CD4-positive, alpha-beta T cell treated with Interleukin-6 for 4 hours (primary cell): ENCODE measurements at places on chromosomes 16 and 17.

DNA sequence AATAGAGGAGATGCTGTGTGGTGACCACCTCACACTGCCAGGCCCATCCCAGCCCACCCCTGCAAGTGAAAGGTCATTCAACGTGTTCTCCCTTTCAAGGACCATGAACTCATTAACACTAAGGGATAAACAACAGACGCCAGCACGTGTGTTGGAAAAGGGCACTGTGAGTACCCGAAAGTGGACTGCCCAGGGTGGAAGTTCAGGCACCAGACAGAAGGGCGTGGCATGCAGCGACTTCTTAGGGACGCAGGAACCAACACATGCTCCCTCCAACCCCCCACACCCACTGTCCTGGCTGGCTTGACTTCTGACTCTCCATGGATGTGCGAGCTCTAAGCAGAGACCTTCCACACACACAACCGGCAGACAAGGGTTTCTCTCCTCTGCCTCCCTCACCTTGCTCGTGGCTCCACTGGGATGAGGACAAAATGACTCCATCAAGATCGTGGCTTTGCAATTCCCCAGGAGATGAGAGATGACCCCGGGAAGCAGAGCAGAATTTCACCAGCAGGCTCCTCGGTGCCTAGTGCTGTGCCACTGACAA lies 11.0 kb downstream of the UBALD1 start:
- DNase-seq: no peak

GRCh38 chr17:66222798-66223350 lies 6.3 kb downstream of the APOH start:
- DNase-seq: no peak

DNA sequence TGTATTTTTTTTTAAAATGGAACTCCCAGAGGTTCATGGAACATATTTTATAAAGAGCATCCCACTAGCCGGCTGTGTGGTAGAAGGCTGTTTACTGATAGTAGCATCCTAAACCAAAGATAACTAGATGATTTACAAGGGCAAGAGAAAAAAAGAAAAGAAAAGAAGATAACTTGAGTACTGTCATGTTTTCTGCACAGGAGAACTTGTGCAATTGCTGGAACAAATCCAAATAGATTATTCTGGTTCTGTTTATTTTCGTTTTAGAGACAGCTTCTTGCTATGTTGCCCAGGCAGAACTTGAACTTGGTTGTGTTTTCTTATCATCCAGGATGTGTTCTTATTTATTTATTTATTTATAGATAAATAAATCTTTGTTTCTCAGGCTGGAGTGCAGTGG lies 20.9 kb upstream of the PPM1D start:
- no peak for DNase-seq

- DNase-seq: no peak
Measured at GRCh38 chr16:16908077-16908476, 529.1 kb downstream of the NPIPA7 start.

GRCh38 chr17:76382803-76383545 lies 1.4 kb upstream of the SPHK1 start:
- peak; percentile 70 for DNase-seq

GRCh38 chr17:79953335-79953734 lies 82.3 kb downstream of the TBC1D16 start:
- DNase-seq: no peak

GRCh38 chr16:52271088-52271750 lies 275.7 kb downstream of the TOX3 start:
- no peak for DNase-seq

GRCh38 chr16:7338826-7339225 lies 6.2 kb downstream of the RBFOX1 start:
- no peak for DNase-seq

DNA sequence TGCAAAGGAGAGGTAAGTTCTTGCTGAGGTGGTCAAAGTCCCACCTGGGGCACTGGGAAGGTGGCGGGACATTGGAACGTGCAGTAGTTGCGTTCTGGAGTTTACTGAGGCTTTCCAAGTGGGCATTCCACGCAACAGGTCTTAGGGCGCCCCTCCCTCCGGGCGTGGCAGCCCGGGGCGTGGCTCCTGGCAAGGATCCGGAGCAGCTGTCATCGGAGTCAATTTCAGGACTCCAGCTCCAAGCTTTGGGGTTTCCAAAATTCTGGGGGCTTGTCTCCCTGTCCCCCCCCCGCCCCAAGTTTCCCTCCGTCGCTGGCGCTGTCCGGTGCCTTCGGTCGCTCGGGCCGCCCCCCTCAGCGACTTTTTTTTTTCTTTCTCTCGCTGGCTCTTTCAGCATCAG lies 43.1 kb upstream of the AMZ2 start:
- DNase-seq: peak; percentile 44

GRCh38 chr17:45854209-45854608 lies 9.5 kb downstream of the SPPL2C start:
- DNase-seq: no peak

GRCh38 chr17:1486802-1487695 lies 5.4 kb downstream of the MYO1C start:
- peak; percentile 87 for DNase-seq

- no peak for DNase-seq
Measured at GRCh38 chr16:20873331-20873730, 26.8 kb downstream of the DCUN1D3 start.

GRCh38 chr16:12452549-12452948 lies 351.1 kb downstream of the CPPED1 start:
- DNase-seq: no peak

DNA sequence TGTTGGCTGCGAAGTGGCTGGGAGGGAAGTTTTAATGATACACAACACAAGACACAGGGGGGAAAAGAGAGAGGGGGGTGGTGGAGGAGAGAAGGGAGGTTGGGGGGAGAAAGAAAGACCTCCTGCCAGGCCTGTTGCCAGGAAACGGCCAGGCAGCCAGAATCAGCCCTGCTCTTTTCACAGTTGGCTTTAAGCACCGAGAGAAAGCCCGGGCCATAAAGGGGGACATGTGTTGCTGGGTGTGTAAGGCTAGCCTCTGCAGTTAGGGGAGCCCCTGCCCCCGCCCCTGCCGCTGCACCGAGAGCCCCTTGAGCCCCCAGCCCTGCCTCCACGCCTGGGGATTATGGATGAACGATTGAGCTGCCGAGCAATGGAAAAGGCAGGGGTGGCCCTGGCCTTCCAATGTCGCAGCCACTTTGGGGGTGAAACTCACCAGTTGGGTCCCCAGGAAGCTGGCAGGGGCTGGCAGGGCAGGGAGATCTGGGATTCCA lies 13.9 kb upstream of the WNT3 start:
- DNase-seq: no peak

GRCh38 chr17:76515274-76515949 lies 14.2 kb upstream of the RHBDF2 start:
- peak; percentile 88 for DNase-seq

GRCh38 chr16:84953190-84953746 lies 58.1 kb downstream of the ZDHHC7 start:
- DNase-seq: no peak

DNA sequence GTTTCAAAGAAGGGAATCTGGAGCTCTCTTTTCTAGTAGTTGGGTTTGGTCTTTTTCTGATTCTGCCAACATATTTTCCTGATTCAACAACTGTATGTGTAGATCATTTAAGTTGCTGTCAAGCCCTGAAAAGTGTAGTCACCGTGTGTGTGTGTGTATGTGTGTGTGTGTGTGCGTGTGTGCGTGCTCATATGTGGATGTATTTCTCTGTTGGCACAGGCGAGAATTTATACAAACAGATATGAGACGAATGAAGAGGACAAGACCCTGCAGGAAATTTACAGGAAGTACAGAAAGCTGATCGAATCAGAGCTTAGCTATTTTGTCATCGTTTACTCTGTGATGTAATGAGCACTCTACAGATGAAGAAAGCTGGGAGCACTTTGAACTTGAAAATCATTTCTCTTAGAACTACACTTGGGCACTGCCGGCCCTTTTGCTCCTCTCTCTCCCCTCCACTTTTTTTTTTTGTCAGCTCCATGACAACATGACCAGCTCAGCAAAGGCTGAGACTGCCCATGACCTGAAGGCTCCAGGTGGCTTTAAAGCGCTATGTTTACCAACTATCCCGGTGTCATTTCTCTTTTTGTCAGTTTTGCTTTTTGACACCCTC lies 11.2 kb downstream of the FBXO39 start:
- DNase-seq: no peak

DNA sequence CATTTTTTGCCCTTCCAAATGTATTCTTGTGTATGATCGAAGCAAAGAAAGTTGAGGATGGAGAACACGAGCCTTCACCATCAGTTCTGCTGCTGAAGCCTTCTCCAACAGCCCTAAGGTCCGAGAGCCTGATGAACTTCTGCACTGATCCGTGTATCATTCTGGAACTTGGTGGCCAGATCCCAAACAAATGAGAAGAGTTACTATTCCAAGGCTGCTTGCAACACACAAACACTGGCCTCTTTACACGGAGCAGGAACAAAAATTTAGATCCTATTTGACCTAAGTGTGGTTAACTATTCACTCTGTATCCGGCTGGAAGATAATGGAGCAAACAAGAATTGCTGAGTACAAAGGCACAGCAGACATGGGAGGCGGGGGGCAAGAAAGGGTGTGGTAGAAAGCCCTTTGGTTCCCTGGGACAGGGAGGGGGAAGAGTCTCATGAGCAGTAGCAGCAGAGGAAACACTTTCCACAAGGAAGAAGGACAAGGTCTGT lies 282.9 kb downstream of the SOX9 start:
- no peak for DNase-seq

- no peak for DNase-seq
Measured at GRCh38 chr16:78209951-78210661, 110.7 kb downstream of the WWOX start.

DNA sequence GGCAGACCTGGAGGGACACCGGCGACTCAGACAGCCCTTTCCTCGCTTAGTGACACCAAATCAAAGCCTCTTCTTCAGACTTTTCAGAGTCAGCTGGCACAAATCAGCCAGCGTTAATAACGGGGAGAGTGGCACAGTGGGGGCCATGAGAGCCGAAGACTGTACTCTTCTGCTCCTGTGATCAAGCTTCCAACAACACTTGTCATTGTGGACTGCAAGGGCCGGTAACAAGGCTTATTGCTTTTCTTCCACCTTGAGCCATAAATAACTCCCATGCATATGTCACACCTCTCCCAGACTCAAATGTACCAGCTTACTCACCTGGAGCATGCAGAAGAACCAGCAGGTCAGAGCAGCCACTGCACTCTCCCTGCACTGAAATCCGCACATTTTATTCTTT lies 12.8 kb downstream of the FLCN start:
- DNase-seq: no peak

GRCh38 chr16:27749946-27750345 lies 200.0 kb downstream of the KATNIP start:
- DNase-seq: no peak

GRCh38 chr16:27383556-27384243 lies 18.3 kb upstream of the IL21R start:
- DNase-seq: no peak

- DNase-seq: no peak
Measured at GRCh38 chr17:66964930-66965800, 658 bp downstream of the CACNG4 start.

DNA sequence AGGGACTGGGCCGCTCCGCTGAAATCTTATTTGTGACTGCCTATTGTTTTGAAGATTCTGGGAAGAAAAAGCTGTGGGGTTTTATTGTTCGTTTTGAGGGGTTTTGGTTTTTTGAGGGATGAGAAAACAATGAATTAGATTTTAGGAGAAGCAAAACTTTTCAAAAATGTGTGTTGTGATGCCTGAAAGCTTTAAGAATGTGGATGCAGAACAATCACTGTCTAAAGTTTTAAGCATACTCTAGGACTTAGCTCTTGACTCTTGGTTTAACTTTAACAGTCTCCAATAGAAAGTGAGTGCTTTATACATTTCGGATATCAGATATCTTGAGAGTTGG lies 899 bp downstream of the CFAP52 start:
- no peak for DNase-seq

DNA sequence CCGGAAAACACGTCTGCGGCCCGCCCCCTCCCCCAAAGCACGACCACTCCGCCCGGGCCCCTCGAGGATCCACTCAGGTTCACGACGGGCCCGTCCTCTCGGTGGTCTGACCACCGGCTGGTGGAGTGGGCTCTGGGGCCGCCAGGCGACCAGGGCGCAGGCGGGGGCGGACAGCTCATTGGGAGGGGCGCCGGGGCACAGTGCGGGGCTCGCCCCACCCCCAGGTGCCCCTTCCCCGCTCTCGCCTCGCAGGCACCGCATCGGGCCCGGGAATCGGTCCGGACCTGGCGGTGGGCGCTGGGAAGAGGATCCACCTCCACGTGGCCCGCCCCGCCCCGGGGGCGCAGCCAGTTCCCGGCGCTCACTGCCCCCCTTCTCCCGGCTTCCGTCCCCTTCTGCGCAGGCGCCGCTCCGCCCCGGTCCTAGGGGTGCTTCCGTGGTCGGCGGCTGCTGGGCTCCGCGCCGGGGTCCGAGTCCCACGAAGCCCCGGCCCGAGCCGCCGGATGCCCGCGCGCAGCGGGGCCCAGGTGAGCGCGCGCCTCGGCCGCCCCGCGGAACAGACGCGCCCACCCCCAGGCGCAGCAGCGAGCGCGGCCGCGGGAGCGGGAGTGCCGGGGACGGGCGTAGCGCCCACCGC lies at the start of gene MPG:
Gene MPG (plus strand): TSS at position 419 of the 637 bp plus-strand sequence. CDS start 85 bp downstream, at position 504.
- peak; percentile 89 for DNase-seq

DNA sequence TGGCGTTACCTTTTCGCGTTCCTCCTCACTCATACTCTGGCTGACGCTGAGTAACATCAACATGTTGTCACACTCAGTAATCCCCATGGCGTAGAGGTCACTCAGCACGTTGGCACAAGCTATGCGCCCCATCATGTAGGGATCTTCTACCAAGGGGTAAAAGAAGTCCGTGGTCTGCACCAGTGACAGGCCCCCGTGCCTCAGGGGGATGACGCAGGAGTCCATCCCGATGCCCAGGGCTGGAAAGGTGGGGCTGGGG lies 596 bp downstream of the SEPHS2 start:
- DNase-seq: no peak

DNA sequence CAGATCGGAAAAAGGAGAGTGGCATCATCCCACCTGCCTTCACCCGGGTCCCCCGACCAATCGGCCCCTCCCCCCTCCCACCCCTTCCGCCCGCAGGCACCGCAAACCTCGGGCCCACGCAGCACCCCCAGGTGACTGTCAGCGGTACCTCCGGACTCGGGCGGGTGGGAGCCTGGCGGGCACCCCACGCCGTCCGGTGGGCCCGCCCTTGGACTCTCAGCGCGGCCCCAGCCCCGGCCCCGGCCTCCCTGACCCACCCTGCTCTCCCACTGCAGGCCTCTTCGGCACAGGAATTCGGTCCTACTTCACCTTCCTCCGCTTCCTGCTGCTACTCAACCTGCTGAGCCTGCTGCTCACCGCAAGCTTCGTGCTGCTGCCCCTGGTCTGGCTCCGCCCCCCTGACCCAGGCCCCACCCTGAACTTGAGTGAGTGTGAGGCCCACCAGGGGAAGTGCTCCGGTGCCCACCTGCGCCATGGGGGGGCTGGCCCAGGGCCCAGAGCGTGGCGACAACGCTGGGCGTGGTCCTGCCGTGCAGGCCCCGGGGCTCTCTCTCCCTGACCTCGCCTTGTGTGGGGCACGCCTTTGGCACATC lies 1.6 kb downstream of the TMC8 start:
- DNase-seq: peak; percentile 79

DNA sequence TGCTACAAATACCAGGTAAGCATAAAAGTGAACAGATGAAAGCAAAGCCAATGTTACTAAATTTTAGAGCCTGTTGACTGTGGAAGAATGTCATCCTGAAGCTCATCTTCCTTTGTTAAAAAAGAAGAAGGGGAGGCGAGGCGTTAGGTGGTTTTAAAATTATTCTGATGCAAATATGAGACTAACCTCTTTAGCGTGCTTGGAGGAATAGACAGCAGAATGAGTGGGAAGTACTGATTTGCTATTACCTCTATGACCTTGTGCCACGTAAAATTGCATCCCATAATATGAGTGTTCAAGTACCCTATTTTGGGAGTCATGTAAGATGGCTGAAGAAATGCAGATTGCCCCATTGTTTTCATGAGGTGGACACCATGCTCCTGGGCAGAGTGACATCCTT lies 95.7 kb downstream of the ELAC2 start:
- no peak for DNase-seq

GRCh38 chr16:88074041-88074440 lies 122.8 kb downstream of the BANP start:
- DNase-seq: no peak
